RPMI7951 (cell line): ENCODE measurements at places on chromosomes 3 and 15. TPM values are rescaled to one million over a fixed set of nuclear protein-coding genes. Genes with fewer than 3 reads are reported as not detected.

IGSF10 gene
- 0.36 and 0.59 TPM in 2 replicates for total RNA-seq

NR2E3 gene
- total RNA-seq: not detected in 2 replicates

CRTC3 gene
- 10.5 and 10.7 TPM in 2 replicates for total RNA-seq

SNURF gene
- 9.8 and 13.6 TPM in 2 replicates for total RNA-seq

ROPN1 gene
- 1.3 TPM in 1 of 2 replicates, not detected in the other for total RNA-seq

SPCS1 gene
- total RNA-seq: 209 and 214 TPM in 2 replicates

WNT5A gene
- 193 and 213 TPM in 2 replicates for total RNA-seq

DAPK2 gene
- total RNA-seq: under 0.01 and 0.49 TPM in 2 replicates

GPR62 gene
- total RNA-seq: not detected in 2 replicates

PLS1 gene
- 3.7 and 4.9 TPM in 2 replicates for total RNA-seq

ITPKA gene
- 9.2 and 13.2 TPM in 2 replicates for total RNA-seq

CCR9 gene
- total RNA-seq: not detected in 2 replicates

ARPIN gene
- 12.0 and 15.1 TPM in 2 replicates for total RNA-seq

CATSPER2 gene
- 0.60 and 1.9 TPM in 2 replicates for total RNA-seq

SOX14 gene
- total RNA-seq: not detected in 2 replicates

MFAP1 gene
- 43.5 and 46.4 TPM in 2 replicates for total RNA-seq

FRMD5 gene
- total RNA-seq: 9.3 and 10.2 TPM in 2 replicates

NCBP2 gene
- total RNA-seq: 73.3 and 80.0 TPM in 2 replicates

PPCDC gene
- total RNA-seq: 17.9 and 32.4 TPM in 2 replicates

CLDN18 gene
- total RNA-seq: not detected in 2 replicates

LYSMD4 gene
- total RNA-seq: 5.4 and 9.4 TPM in 2 replicates

LCTL gene
- total RNA-seq: 2.2 and 2.8 TPM in 2 replicates

IL12A gene
- total RNA-seq: 0.49 and 0.72 TPM in 2 replicates

CHRNA7 gene
- total RNA-seq: not detected in 2 replicates

- DNase-seq: no peak
These were observed 69.4 kb downstream of the AAGAB start for GRCh38 chr15:67185051-67185450.

- DNase-seq: no peak
These were observed 9.2 kb upstream of the MUC4 start for GRCh38 chr3:195820901-195821300.

- no peak for DNase-seq
These were observed 14.7 kb downstream of the PGBD4 start for GRCh38 chr15:34116620-34117019.

DNA sequence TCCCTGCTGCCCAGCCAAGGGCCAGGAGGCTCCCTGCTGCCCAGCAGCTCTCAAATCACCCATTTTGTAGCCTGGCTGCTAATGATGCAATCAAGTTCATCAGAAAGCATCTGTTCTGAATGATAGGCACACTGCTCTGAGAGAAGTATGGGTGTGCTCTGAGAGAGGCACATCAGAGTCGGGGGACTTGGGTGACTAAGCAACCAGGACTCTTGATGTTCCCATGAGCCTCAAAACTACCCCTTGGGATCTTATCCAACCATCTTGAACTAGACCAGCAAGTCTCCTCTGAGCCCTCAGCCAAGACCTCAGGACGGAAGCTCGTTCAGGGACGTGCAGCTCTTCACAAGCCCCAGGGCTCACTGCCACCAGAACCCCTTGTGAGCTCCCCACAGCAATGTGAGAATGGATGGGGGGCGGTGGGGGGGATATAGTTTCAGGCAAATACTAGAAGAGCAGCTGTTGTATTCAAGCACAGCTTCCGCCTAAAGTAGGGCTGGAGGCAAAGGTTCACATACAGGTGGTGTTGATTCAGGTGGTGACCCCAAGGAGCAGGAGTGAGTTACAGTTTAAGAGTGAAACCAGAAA lies 52.2 kb upstream of the HES1 start:
- DNase-seq: no peak

DNA sequence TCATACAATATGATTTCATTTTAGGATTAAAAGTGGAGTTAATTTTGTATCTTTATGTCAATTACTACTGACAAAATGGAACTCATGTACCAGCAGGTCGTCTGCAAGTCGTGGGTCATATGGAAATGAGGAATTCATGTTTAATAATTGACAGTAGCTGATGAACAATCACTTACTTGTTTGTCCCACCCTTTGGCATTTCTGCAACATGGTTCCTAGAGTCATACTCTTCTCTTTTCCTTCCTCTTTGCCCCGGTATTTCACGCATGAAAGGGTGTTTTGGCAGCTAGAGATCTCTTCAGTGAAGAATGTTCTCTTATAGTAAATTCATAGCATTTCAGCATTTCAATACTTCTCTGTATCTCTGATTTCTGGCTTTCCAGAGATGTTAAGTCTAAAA lies 133.3 kb upstream of the SLC24A5 start:
- DNase-seq: no peak

GRCh38 chr15:93861413-93861812 lies 369.9 kb upstream of the MCTP2 start:
- peak; percentile 61 for DNase-seq

DNA sequence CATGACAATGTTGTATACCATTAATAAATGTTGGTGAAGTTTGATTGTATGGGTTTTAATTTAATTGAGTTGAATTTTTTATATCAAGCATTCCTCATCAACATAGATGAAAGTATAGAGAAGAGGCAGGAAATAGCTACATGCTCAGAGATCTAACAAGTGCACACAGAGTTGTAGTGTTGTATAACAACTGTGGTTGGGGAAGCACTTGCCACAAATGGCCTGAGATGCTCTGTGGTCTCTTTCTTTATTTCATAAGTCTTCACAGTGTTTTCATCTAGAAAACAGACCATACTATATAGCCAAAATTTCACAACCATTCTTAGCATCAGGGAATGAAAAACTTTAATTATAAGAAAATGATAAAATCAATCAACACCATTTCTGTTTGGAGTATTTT lies 682.6 kb upstream of the NECTIN3 start:
- no peak for DNase-seq

- DNase-seq: no peak
These were observed 10.9 kb downstream of the ITIH3 start for GRCh38 chr3:52805270-52806039.

- DNase-seq: peak; percentile 90
These were observed 42.1 kb upstream of the ACTC1 start for GRCh38 chr15:34837246-34838016.

DNA sequence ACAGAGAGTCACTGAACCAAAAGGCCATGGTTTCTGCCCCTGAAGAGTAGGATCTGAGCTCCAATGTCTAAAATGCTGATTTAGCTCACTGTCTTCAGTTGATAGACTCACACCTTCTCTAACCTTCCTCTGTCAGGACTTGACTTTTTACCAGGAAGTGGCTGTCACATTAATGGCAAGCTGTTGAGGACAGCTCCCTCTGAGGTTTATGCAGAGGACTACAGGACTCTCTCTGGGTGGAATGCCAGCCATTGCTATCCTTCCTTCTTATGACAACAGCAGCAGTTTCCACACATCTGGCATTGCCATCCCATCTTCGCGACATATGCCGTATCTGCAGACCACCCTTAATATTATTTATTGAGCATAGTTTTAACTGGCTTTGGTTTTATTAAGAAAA lies 103.8 kb upstream of the PRICKLE2 start:
- peak; percentile 37 for DNase-seq

- DNase-seq: no peak
These were observed 103.7 kb upstream of the TGFBR2 start for GRCh38 chr3:30502742-30503073.

GRCh38 chr15:60804986-60805949 lies 326.3 kb upstream of the ICE2 start:
- peak; percentile 75 for DNase-seq

- no peak for DNase-seq
These were observed 672.7 kb upstream of the NAALADL2 start for GRCh38 chr3:174186377-174186989.

DNA sequence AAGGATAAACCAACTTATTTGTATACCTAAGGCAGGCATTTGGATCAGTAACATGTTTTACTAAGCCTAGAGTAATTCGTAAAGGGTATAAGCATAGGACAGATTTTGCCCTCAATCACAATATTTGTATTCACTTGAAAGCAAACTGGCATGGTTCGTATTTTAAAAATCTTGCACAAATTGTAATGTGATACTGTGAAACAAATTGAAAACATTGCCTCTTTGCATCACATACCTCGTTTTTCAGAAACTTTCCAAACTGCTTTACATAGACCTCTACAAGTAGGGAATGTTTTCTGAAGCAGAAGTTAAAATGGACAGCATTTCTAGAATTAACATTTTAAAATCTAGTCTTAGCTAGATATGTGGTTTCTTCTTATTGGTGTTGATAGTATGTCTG lies 11.6 kb downstream of the KBTBD8 start:
- no peak for DNase-seq

DNA sequence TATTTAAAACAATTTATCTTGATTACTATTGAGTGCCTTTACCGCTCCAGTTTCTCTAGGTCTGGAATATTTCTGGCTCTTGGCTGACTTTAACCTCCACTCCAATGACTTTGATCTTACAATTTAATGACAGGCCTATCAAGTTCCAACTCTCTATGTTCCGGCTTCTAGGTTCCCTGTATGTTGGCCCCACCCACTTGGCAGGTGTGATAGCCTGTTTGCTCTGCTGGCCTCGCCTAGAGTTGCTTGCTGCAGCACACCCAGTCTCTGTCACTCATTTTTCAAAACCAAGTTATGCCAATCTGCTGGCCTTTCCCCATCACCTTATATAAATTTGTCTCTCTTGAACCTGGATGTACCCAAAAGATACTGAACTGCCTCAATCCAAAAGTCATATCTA lies 428.0 kb downstream of the ROBO1 start:
- no peak for DNase-seq

DNA sequence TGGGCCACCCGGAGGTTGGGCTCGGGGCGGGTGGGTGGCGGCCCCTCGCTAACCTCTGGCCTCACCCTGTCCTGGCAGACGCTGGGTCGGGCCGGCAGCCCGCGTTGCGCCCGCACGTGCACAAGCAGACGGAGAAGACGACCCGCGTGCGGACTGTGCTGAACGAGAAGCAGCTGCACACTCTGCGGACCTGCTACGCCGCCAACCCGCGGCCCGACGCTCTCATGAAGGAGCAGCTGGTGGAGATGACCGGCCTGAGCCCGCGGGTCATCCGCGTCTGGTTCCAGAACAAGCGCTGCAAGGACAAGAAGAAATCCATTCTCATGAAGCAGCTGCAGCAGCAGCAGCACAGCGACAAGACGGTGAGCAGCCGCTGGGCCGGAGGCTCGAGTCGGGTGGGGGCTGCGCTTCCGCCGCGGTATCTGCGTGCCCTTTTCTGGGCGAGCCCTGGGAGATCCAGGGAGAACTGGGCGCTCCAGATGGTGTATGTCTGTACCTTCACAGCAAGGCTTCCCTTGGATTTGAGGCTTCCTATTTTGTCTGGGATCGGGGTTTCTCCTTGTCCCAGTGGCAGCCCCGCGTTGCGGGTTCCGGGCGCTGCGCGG lies 3.7 kb downstream of the ISL2 start:
- peak; percentile 30 for DNase-seq

- DNase-seq: peak; percentile 39
These were observed 359.6 kb upstream of the TPRG1 start for GRCh38 chr3:188812198-188812597.

DNA sequence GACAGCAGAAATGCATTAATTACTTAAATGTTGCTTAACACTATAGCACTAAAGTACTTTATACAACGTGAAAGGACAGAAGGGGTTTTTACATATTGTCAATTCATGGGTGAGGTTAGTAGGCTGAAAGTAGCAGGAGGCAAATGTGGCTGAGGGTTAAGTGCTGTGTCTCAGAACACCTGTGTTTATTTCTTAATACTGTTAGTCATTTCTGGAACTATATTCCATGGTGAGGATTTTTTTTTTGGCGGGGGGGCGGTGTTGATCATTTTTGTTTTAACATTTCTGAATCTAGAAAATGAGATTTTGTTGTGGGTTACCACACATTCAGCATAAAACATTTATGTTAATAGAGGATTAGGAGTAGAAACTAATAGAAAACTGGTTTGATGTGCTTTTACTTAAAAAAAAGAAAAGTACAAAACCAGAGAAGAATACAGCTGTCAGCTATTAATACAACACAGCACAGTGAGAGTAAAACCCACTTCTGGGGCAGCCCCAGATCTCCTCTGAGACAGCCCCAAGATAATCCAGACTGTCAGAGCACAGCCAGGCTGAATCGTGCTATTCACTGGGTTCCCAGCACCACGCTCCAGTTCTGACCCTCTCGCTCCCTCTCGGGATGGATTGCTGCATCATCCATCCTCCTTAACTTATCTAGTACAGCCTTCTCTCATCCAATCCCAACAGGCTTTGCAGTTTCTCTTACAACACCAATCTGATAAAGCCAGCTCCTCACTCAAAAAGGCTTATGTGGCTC lies 307.7 kb downstream of the TUSC7 start:
- no peak for DNase-seq

GRCh38 chr3:43161684-43162229 lies 55.9 kb upstream of the POMGNT2 start:
- DNase-seq: no peak
